Left lobe of liver (tissue), 2 donors: ENCODE measurements at places on chromosomes 6 and 20.

DNA sequence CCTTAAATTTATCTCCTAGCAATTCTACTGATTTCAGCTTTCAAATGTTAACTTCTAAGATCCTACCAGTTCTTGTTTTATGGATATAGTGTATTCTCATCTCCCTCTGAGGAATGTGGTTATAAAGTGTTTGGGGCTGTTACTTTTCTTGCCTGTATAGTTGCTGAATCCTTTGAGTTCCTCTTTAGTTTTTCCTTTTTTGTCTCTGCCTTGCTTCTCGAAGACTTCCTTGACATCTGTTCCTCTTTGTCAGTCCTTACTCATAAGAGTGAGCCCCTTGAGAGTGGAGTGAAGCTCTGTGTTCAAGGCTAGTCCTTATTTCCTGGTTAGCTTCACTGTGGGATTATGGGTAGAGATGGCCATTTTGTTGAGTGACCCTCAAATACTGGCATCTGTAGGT is 84.6 kb downstream of the ELOVL4 start:
- no peak for DNase-seq

DNA sequence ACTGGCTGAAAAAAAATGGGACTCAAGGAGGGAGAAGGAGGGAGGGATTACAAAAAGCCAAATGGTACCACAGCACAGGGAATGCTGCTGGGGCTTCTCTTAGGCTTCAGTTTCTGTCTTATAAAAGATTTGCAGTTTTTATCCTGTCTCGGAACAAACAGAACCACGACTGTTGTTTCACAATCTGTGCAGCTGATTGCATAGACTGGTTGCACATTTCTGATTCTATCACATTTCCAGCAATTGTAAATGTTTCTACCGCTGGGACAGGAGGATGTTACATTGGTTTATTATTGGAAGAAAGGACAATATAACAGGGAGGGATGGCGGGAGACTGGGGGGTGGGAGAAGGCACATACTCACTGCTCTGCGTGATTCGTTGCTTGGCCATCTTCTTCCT is 73.5 kb upstream of the ARID1B start:
- no peak for DNase-seq

- no peak for DNase-seq
Measured at GRCh38 chr6:126650931-126651330, 311.0 kb downstream of the CENPW start.

GRCh38 chr6:75893058-75893775 is 144.2 kb downstream of the MYO6 start:
- DNase-seq, result no peak

DNA sequence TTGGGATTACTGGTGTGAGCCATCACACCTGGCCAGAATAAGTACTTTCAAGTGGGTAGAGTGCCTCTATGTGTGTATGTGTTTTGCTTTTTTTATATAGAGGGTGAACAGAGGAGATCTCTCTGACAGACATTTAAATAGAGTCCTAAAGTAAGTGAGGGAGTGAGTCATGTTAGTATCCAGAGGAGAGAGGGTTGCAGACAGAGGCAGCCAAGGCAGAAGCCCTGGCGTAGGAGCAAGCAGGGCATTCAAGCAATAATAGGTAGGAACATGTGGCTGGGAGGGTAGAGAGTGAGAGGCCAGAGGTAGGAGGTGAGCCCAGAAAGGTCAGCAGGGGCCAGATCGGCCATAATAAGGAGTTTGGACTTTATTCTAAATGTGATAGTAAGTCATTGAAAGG is 48.9 kb downstream of the PHF20 start:
- no peak for DNase-seq

- no peak for DNase-seq
Measured at GRCh38 chr6:40387127-40387870, 199.9 kb downstream of the LRFN2 start.

DNA sequence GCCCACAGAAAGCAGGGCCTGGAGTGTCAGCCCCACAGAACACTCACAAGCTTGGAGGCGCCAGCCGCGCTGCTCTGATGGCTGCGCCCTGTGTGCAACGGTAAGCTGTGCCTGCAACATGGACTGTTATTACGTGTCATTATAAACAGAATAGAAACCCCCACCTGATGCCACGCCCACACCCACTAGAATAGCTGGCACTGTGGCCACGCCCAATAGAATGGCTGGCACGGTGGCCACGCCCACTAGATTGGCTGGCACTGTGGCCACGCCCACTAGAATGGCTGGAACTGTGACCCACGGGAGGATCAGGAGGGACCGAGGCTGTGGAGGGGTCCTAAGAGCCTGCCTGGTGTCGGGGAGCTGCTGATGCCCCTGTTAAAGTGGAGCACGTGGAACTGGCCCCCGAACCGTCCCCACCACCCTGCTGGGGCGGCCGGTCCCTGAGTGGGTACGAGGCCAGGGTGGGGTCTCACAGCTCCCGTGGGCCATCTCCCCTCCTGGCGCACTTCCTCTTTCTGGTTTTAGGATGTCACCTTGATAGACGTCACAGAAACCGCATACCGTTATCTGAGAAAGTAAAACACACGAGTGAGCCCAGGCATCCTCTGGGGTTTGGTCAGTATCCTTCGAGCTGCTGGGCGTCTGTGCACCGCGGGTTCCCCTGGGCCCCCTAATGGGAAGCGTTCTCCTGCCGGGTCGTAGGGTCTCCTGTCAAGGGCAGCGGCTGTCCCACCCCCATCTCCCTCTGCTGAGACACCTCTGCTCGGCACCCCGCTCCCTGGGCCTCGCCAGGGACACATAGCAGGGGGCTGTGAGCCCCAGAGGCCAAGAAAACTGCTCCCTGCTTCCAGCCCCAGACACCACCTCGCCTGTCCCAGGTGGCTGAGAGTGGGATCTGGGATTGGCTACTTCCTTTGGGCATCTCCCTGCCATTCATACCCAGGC is 25.4 kb downstream of the SLC17A9 start:
- no peak for DNase-seq

- DNase-seq, result no peak
Measured at GRCh38 chr20:31666258-31667042, 28.7 kb downstream of the COX4I2 start.

- DNase-seq, result no peak
Measured at GRCh38 chr6:25314509-25315175, 35.5 kb downstream of the CARMIL1 start.

GRCh38 chr6:154230910-154231595 is 125.5 kb downstream of the IPCEF1 start:
- DNase-seq, result no peak

GRCh38 chr6:26420688-26421171 is 18.7 kb downstream of the BTN3A1 start:
- no peak for DNase-seq

GRCh38 chr20:21303872-21304586 is 898 bp downstream of the XRN2 start:
- DNase-seq, result no peak

DNA sequence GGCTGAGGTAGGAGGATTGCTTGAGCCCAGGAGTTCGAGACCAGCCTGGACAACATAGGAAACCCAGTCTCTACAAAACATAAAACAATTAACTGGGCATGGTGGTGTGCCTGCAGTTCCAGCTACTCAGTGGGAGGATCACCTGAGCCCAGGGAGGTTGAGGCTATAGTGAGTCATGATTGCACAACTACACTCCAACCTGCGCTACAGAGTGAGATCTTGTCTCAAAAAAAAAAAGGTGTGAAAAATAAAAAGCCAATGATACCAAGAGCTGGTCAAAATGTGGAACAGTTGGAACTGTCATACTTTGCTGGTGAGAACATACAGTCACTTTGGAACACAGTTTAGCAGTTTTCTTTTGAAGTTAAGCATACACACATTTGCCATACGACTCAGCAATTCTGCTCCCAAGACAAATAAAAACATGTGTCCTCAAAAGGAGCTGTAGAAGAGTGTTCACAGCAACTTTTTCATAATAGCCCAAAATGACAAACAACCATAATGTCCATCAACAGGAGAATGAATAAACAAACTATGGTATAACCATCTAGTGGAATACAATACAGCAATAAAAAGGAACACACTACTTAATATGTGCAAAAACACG is 21.6 kb upstream of the FKBP5 start:
- DNase-seq, result no peak

DNA sequence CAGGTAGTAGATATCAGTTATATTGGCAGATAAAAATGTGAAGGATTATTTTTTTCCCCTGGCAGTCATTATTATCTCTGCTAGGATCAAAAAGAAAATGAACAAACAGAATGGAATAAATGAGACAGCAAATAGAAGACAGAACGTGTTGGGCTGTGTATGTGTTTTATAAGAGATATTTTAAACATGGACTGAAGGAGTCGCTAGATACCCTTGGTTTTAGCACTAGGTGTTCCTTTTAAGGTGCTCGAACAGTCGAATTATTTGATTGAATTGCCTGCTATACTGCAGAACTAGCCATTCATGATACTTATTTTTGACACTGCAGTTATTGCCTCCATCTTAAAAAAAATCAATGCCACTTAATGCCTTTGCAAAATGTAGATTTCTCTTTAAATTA is 3.7 kb downstream of the GRIK2 start:
- no peak for DNase-seq

DNA sequence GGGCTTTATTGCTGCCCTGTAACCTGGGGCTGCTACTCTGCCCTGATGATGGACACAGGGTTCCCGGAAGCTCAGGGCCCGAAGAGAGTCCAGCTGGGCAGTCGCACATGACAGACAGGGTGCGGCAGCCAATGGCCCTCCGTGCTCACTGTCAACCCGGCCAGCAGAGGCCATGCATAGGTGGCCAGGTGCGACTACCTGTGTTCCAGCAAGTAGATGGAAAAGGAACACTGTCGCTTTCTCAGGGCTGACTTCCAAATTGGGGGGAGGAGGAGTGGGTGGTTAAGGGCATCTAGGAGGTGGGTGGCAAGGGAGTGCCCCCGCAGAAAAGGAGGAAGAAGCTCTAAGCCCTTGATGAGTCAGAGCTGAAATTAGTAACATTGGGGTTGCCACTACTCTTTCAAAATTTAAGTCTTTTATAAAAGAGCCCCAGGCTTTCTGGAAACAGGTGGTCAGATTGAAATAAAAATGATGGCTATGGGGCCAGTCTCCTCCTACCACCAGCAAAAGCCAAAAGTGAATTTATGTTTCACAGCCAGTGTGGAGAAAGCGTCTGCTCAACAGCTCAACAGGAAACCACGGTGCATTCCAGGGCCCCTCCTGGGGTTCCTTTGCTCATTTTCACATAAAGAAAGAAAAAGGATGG is 2.3 kb upstream of the RAMACL start:
- DNase-seq, result no peak

DNA sequence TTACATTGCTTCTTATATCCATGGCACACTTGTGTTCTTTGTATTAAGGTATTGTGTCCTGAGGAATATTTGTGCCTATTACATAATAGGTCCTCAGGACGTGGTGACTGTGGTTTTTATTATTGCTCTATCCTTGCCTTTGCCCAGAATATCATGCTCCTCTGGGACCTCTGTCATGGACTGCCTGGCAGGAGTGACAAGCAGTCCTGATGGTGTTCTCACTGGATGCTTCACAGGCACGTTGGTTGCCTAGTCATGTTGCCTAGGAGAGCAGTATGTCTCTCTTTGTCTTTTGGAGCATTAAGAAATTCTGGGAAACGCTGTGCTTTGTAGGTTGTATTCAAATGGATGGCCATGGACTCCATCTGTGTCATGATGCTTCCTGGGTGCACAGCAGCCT is 24.7 kb upstream of the MROH8 start:
- DNase-seq, result no peak

GRCh38 chr6:169543704-169544103 is 158.1 kb downstream of the WDR27 start:
- no peak for DNase-seq

- no peak for DNase-seq
Measured at GRCh38 chr6:56850626-56851025, 104.3 kb upstream of the BEND6 start.

GRCh38 chr20:64146936-64147477 is 17.2 kb upstream of the MYT1 start:
- no peak for DNase-seq

DNA sequence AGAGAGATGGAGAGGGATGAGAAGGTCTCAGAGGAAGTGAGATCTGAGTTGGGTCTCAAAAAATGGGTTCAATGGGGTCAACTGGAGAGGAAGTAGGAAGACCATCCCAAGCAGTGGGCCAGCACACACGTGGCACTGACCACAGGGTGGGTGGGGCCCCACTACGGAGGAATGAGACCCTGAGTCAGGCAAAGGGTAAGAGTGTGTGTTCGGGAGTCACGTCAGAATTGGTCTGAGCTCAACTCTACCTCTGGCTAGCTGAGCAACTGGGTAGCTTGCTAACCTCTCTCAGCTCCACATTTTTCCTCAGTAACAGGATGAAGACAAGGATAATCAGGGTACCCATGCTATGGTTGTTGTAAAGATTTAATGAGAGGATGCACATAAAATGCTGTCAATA is 79.0 kb downstream of the TRERF1 start:
- DNase-seq, result no peak

DNA sequence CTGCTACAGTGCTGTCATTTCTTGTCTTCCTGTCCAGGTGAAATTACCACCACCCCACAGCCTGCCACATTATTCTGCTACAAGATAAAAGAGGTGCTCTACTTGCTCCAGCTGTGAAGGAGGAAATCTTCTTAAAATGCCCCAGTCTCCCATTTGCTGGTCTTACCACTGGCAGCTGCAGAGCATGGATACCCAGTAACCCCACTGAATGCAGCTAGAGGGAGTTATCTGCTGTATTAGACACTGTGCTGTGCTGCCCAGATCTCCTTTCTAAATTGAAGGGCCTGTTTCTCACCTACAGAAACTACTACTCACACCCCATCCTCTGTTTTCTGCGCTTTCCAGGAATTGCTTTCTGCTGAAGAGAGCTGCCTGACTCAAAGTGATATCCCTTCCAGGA is 517.8 kb downstream of the PKHD1 start:
- DNase-seq, result no peak

GRCh38 chr6:27297484-27297856 is 14.6 kb downstream of the POM121L2 start:
- no peak for DNase-seq

GRCh38 chr6:111110036-111110435 is 22.7 kb downstream of the SLC16A10 start:
- no peak for DNase-seq

DNA sequence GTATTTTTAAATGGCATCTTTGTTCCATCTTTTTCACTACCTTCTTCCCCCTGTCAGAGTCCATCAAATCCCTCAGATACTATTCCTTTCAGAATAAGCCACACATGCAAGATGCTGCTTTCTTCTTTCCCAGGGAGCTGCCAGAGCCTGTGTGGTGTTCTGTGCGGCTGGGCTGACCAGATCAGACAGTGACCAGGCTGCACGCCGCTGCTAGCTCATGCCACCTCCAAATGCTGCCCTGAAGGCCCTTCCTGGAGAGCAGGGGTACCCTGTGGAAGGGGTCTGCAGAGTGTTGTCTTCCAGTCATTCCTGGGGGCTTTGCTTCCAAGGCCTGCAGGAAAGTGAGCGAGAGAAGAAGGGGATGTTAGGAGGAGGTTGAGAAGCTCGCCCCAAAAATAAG is 179.1 kb upstream of the SUPT3H start:
- DNase-seq, result no peak

DNA sequence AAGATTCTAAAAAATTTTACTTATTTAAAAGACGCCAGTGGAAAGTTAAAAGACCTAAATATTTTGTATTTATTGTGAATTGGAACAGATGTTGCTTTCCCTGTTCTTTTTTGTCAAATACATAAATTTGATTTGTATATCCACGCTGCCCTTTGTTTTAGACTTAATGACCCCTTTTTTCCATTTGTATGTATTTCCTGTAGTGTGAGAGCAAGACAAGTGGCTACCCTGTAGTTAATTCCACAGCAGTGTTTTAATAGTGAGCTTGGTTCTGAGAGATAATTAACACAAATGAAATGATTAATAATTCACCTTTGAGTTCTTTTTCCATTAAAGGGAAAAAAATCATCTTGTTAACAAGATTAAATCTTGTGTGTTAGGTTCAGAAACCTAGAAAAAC is 16.6 kb downstream of the SH3BGRL2 start:
- no peak for DNase-seq

GRCh38 chr20:47727909-47728361 is 57.3 kb downstream of the SULF2 start:
- no peak for DNase-seq
